ENCODE measurements at places on chromosomes 3 and 15. TPM values are rescaled to one million over a fixed set of nuclear protein-coding genes. Genes with fewer than 3 reads are reported as not detected.

Gene PCOLCE2
- 29.0 TPM for total RNA-seq

Gene KIF7
- 3.5 TPM for total RNA-seq

Gene MTFMT
- 25.7 TPM for total RNA-seq

Gene BMF
- 1.1 TPM for total RNA-seq

Gene EXD1
- total RNA-seq = not detected

Gene UPK1B
- total RNA-seq = 12.9 TPM

Gene AADACL2
- total RNA-seq = not detected

Gene IQCH
- 1.8 TPM for total RNA-seq

Gene GOLGA6L10
- total RNA-seq = 0.69 TPM

Gene CCDC9B
- total RNA-seq = 20.2 TPM

Gene STXBP5L
- not detected for total RNA-seq

Gene SEMA3B
- 8.6 TPM for total RNA-seq

Gene KCNAB1
- not detected for total RNA-seq

Gene PPM1L
- 0.50 TPM for total RNA-seq

Gene LMOD3
- total RNA-seq = not detected

Gene CELSR3
- total RNA-seq = 4.5 TPM

Gene ISLR
- 0.35 TPM for total RNA-seq

Gene ACTC1
- total RNA-seq = 0.17 TPM

All from A549 treated with CORT108297 at 1 μM for 4 hours (cell line).